Caco-2 (cell line): ENCODE measurements at places on chromosomes 16 and 17. TPM values are rescaled to one million over a fixed set of nuclear protein-coding genes. Genes with fewer than 3 reads are reported as not detected.

Gene TSPOAP1
- total RNA-seq, result 6.0 and 7.4 TPM in 2 replicates

Gene CPNE7
- 40.4 and 50.0 TPM in 2 replicates for total RNA-seq

Gene TNP2
- not detected in 2 replicates for total RNA-seq

Gene CCL14
- total RNA-seq, result not detected in 2 replicates

Gene KLHL10
- not detected in 2 replicates for total RNA-seq

Gene CCDC92B
- 0.66 and 1.1 TPM in 2 replicates for total RNA-seq

Gene KRTAP3-1
- total RNA-seq, result 7.4 and 7.9 TPM in 2 replicates

Gene CRISPLD2
- 4.0 and 4.2 TPM in 2 replicates for total RNA-seq

DNA sequence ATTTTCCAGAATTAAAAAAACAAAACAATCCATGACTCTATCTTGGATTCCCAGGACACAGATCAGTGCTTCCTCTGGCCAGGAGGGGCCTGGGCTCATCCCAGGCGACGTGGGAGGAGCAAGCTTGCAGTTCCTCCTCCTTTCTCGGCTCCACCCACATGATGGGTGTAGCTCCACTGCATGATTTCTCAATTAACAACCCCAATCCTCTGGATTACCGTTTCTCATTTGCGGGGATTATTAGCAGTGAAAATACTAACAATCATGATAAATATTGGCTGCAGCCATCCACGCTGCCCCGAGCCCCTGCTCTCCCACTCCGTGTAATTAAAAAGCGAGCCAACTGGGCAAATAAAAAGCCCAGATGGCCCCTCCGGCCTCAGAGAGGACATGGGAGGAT, 46.4 kb upstream of the SDK2 start:
- H3K4me3 ChIP-seq, result no peak overlapping the region
- no peaks in the 10 kb centered on the region for H3K27me3 ChIP-seq

- no peaks in the 10 kb centered on the region for H3K4me1 ChIP-seq
- DNase-seq, result no peak
- no peak overlapping the region for H3K27ac ChIP-seq
- H3K4me3 ChIP-seq, result no peak overlapping the region
- H3K27me3 ChIP-seq, result no peaks in the 10 kb centered on the region
Measured at GRCh38 chr16:77069929-77070328, 121.1 kb upstream of the MON1B start.

DNA sequence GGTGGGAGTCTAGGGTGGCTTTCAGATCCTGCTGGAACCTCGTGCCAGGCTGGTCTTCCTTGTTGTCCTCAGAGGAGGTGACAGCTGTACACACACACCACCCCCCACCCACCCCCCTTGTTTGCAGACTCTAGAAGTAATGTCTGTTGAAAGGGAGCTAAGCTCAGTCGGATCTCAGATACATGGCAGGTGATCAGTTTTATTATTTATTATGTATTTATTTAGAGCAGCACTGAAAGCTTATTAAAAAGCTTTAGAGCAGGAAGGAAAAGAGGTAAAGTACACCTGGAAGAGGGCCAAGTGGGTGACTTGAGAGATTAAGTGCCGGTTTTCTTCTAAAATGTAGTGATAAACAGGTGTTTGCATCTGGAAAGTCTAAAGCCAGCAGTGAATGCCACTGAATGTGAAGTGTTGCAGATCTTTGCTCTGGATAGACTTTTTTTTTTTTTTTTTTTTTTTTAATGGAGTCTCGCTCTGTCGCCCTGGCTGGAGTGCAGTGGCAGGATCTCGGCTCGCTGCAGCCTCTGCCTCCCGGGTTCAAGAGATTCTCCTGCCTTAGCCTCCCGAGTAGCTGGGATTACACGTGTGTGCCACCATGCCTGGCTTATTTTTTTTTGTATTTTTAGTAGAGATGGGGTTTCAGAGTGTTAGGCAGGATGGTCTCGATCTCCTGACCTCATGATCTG, 40.2 kb downstream of the FOXK2 start:
- H3K4me1 ChIP-seq, result peaks cover 36% of the 10 kb centered on the region
- no peak for DNase-seq
- H3K27me3 ChIP-seq, result no peaks in the 10 kb centered on the region
- H3K36me3 ChIP-seq, result peaks cover 2% of the 10 kb centered on the region; the same call in 1 of the 2 replicates
- H3K4me3 ChIP-seq, result no peak overlapping the region

- no peak overlapping the region for H3K27ac ChIP-seq
- no peaks in the 10 kb centered on the region for H3K4me1 ChIP-seq
- H3K4me3 ChIP-seq, result no peak overlapping the region
- peaks cover 3% of the 10 kb centered on the region for H3K36me3 ChIP-seq
Measured at GRCh38 chr16:1363501-1364041, 11.8 kb downstream of the GNPTG start.

- H3K4me3 ChIP-seq, result no peak overlapping the region
- H3K27me3 ChIP-seq, result no peaks in the 10 kb centered on the region
- H3K27ac ChIP-seq, result no peak overlapping the region
- H3K36me3 ChIP-seq, result no peaks in the 10 kb centered on the region
- no peaks in the 10 kb centered on the region for H3K4me1 ChIP-seq
Measured at GRCh38 chr17:63140255-63140654, 174.2 kb downstream of the TANC2 start.

DNA sequence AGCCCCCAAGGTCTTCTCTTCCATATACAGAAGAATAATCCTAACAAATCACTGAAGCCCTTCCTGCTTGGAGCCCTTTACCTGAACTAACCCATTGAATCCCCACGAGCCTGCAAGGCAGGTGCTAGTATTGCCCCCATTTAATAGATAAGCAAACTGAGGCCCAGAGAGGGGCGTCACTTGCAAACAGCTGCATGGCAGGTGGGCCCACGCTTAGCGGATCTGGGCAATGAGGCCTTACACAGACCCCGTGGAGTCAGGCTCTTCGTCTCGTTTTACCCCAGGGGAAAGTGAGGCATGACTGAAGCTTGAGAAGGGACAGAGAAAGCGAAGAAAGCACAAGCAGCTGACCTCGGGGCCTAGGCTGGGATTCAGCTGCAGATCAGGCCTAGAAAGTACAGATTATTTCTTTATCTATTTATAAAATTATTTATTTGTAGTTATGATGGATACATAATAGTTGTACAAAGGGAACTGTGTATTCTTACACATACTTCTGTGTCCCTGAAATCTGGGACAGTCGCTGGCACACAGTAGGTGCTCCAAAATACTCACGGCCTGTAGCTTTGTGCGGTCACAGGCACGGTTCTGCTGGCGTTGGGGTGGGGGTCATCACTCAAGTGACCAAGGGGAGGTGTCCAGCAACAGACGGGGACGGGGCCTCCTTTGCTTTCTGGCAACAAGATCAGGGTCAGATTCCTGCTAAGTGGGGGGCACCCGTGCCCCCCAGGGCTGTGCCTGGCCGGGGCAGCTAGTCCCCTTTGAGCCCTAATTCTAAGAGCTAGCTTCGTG, 223.2 kb upstream of the GSE1 start:
- H3K4me1 ChIP-seq, result peaks cover 28% of the 10 kb centered on the region
- no peak for DNase-seq
- H3K27me3 ChIP-seq, result no peaks in the 10 kb centered on the region

GRCh38 chr17:4583782-4584100, 588 bp upstream of the SMTNL2 start:
- H3K4me3 ChIP-seq, result peak overlapping the region; percentile 71
- H3K4me1 ChIP-seq, result peaks cover 19% of the 10 kb centered on the region; the same call in 1 of the 2 replicates
- H3K36me3 ChIP-seq, result no peaks in the 10 kb centered on the region
- DNase-seq, result peak; percentile 77

DNA sequence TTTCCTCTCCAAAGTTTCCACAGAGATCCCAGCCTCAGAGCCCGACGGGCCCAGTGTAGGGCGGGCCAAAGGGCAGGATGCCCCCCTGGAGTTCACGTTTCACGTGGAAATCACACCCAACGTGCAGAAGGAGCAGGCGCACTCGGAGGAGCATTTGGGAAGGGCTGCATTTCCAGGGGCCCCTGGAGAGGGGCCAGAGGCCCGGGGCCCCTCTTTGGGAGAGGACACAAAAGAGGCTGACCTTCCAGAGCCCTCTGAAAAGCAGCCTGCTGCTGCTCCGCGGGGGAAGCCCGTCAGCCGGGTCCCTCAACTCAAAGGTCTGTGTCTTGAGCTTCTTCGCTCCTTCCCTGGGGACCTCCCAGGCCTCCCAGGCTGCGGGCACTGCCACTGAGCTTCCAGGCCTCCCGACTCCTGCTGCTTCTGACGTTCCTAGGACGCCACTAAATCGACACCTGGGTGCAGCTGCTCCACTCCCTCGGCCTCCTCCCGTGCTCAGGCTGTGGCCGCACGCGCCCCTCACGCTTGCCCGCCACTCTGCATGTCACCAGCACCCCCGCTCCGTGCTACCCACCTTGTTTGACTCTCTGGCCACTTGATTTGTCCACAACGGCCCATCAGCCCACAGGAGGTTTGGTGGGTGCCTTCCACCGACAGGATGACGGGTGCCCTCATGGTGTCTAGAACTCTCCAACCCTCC, 15.3 kb upstream of the STH start:
- no peak overlapping the region for H3K27ac ChIP-seq
- H3K36me3 ChIP-seq, result no peaks in the 10 kb centered on the region
- H3K4me1 ChIP-seq, result no peaks in the 10 kb centered on the region

GRCh38 chr16:67571464-67571863, 9.1 kb downstream of the CTCF start:
- DNase-seq, result no peak
- H3K27ac ChIP-seq, result no peak overlapping the region
- H3K27me3 ChIP-seq, result no peaks in the 10 kb centered on the region
- 0 out of 2 replicates have a peak, but pooled peaks cover 4% of the 10 kb centered on the region for H3K4me1 ChIP-seq
- peaks cover 2% of the 10 kb centered on the region for H3K36me3 ChIP-seq

DNA sequence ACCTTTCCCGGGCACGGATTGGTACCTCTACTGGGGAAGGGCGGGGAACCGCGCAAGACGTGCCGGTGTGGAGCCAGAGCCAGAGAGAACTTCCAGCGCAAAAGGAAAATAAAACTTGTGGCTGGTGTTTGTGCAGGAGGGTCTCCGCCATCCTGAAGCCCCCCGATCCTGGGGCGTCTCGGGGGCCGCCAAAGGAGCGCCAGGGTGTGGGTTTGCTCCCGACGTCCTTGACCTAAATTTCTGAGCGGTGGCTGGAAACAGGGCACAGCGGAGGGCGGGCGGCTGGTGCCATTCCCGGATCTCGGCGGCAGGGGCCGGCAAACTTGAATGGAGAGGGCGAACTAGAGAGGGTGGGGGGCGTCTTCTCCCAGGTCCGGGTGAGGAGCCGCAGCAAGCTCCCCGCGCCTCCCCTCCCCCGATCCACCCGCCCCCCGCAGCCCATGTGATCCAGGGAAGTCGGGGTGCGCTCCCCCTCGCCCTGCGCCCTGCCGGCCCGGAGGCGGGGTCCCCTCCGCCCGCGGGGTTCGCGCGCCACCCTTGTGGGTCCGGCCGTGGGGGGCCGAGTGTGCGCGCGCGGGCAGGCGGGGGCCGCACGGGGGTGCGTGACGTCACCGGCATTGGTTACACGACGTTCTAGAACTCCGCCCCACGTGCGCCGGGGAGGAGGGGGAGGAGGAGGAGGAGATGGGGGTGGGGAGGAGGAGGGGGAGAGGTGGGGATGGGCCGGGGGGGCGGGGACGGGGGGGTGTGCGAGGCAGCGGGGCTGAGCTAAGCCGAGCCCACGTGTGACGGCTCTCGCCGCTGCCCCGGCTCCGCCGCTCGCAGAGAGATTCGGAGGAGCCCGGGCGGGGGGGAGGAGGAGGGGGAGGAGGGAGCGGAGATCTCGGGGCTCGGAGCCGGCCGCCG, at the start of gene MSI2:
Gene MSI2 (plus strand): TSS at position 748 of the 906 bp plus-strand sequence. CDS start 220 bp downstream, outside the sequence.
- peak within 1 kb of the TSS; percentile 92 for H3K27ac ChIP-seq
- peak within 1 kb of the TSS; percentile 73 for H3K4me3 ChIP-seq
- peaks cover 17% of the 10 kb centered on the region; the same call in 1 of the 2 replicates for H3K4me1 ChIP-seq
- H3K36me3 ChIP-seq, result no peaks in the 10 kb centered on the region; the same call in 1 of the 2 replicates
- H3K27me3 ChIP-seq, result no peaks in the 10 kb centered on the region
- peak; percentile 94 for DNase-seq

- H3K36me3 ChIP-seq, result peaks cover 4% of the 10 kb centered on the region; the same call in 1 of the 2 replicates
- DNase-seq, result no peak
- H3K4me3 ChIP-seq, result no peak overlapping the region
- H3K27me3 ChIP-seq, result no peaks in the 10 kb centered on the region
- peaks cover 30% of the 10 kb centered on the region for H3K4me1 ChIP-seq
Measured at GRCh38 chr16:69440250-69440649, 15.8 kb downstream of the CYB5B start.

DNA sequence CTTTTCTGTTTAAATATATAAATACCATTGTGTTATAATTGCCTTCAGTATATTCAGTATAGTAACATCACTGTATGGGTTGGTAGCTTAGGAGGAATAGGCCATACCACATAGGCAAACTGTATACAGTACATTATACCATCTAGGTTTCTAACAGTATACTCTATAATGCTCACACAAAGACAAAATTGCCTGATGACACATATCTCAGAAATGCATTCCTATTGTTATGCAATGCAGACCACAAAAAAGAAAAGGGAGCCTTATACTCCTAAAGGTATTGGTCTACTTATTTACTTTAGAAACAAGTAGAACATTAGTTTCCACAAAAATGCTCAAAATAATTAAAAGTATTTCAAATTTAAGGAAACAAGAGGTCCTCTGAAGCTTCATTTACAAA, 47.9 kb downstream of the SETD6 start:
- peaks cover 6% of the 10 kb centered on the region for H3K36me3 ChIP-seq
- DNase-seq, result no peak
- no peak overlapping the region for H3K4me3 ChIP-seq

DNA sequence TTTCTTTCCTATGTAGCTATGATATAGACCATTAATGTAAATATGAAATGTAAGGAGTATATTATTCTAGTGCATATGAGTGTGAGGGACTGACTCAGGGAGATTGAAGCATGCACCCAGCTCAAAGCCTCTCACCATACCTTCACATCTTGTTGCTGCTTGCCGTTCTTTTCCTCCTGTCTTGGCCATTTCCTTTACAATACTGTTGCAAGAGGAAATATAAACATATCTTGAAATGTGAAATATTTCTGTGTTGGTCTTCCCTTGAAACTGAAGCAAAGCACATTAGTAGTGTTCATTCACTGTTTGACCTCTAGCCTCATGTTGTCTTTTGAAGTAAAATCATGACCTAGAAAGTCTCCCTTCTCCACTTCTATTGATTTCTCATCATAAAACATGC, 46.6 kb downstream of the PHKB start:
- no peak overlapping the region for H3K4me3 ChIP-seq
- H3K27me3 ChIP-seq, result no peaks in the 10 kb centered on the region
- DNase-seq, result no peak
- H3K27ac ChIP-seq, result no peak overlapping the region
- H3K4me1 ChIP-seq, result no peaks in the 10 kb centered on the region
- peaks cover 1% of the 10 kb centered on the region for H3K36me3 ChIP-seq

DNA sequence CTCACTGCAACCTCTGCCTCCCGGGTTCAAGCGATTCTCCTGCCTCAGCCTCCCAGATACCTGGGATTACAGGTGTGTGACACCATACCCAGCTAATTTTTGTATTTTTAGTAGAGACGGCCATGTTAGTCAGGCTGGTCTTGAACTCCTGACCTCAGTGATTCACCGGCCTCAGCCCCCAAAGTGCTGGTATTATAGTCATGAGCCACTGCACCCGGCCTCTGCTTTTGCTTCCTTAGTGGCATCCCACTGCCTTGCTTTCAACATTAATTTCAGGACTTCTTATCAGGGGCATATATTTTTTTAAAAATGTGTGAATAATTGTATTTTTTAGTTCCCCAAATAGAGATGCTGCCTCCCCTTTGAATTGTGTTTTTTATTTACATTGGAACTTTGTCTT, 98.8 kb downstream of the SYCE1L start:
- H3K4me1 ChIP-seq, result peaks cover 49% of the 10 kb centered on the region
- H3K4me3 ChIP-seq, result no peak overlapping the region
- H3K27me3 ChIP-seq, result no peaks in the 10 kb centered on the region
